NCI-H69 (cell line): ENCODE measurements at places on chromosomes 3 and 15.

GRCh38 chr3:169659820-169660674 lies 3.5 kb downstream of the MECOM start:
- no peak for DNase-seq

DNA sequence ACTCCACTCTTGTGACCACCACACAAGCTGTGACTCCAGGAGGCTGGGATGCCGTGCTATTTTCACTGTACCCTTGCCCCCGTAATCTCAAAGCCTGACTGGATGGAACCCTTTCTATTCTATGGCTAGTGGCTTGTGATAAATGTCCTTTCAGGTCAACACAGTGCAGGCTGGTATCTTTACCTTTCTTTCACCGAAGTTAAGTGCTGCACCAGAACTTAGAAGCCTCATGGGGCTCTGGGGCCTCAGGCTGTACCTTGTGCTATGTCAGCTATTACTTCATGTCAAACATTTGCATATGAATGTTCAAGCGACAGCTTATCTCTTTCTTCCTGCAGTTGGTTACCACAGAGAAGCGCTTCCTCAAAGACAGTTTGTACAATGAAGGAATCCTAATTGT lies 66.8 kb downstream of the RPL39L start:
- no peak for DNase-seq

- DNase-seq, result no peak
Observed at GRCh38 chr3:150433347-150433746, 25.2 kb downstream of the TSC22D2 start.

DNA sequence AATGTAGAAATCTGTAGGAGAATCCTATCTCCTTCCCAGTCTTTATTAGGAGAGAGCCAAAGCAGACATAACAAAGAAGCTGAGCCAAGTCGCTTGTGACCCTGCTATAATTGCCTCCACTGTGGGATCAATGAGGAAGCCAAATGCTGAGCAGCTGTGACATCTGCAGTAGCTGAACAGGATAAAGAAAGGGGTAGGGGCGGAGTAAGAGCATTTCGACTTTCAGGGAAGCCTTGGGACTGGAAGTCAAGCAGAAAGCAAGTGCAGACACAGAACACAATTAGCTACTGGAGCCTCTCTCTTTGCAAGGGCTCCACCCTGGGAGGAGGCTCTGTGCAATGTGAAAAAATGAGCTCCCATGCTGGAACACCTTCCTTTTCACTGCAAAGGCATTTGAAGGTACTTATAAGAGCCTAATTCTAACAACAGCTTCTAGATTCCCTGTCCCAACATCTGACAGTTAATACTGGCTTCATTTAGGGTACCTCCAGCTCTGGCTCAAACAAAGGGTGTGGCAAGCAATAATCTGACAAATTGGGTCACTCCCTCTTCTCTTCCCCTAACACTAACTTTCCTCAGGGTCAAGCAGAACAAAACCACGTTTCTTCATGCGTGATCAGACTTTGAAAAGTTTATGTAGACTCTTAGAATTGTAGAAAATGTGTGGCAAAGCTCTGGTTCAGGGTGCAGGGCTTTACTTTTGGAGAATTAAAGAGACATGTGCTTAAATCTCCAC lies 166.4 kb downstream of the CADPS start:
- peak; percentile 82 for DNase-seq

DNA sequence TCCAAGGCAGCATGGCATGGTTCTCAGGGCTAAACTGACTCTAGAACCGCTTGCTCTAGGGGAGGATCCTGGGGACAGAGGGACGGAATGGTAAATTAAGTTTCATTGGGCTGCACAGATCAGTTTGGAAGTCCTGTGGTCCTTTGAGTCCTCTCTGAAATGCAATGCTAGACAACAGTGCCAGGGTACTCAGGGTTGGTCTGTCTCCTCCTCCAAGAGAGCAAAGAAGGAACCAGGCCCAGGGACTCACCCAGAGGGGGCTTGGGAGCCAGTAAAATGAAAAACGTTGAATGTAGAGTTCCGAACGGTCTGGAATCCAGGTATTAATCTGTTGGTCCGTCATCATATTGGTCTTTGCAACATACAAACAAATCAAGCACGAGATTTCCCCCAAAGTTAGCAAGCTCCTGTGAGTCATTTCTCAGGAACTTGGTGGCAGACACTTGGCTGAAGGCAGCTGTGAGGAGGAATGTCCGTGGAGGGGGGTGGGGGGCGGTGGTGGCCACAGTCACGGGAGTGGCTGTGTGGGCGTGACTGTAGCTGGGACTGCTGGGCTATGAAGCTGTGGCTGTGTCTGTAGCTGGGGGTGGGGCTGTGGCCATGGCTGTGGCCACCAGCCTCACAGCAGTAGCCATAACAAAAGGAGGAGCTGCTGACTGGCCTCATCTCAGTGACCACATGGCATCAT lies 361.0 kb downstream of the SHQ1 start:
- DNase-seq, result no peak

DNA sequence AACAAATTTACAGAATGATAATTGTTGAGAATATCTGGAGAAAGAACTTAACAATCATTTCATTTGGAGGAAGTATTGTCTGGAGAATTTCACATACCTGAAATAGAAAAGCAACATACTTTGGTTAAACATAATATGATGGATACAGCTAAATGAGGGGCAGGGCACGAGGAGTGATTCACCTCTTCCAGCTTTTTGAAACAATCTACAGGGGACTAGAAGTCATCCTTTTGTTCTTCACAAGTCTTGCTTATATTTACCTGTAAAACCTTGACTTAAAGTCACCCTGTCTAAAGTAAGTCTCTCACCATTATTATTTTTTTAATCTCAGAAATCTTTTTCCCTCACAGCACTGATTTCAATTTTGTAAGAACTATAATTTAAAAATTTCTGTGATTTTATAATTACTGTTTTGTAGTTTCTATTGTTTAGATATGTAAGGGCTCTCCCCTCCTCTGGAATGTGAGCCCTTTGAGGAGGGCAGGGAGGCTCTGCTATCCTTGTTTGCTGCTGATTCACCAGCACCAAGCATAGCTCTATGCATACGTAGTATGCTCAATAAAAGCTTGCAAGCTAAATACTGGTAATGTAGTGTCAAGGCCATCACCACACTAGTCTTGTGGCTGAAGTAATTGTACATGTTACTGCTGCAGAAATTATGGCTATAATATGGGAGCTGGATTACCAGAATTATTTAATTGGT lies 193.9 kb upstream of the THRB start:
- DNase-seq, result no peak

DNA sequence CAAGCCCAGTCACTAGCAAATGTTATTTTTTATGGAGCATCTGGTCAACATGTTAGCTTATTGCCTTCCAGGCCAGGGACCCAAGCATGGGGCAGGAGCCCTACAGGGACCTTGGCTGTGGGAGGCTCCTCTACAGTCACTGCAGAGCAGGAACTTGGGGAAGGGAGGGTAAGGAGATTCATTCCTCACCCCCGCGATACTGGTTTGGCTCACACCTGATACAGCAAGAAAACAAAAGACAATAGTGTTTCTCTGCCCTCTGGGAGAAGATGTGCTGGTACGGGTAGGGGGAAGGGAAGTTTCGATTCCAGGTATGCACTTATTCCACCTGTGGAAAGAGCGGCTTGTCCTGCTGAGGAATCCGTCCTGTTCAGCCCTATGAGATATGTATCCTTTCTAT lies 77.6 kb downstream of the SLC12A8 start:
- no peak for DNase-seq

- DNase-seq, result no peak
Observed at GRCh38 chr3:135878501-135878900, 87.0 kb upstream of the PPP2R3A start.

GRCh38 chr3:150411976-150412375 lies 3.9 kb downstream of the TSC22D2 start:
- no peak for DNase-seq

DNA sequence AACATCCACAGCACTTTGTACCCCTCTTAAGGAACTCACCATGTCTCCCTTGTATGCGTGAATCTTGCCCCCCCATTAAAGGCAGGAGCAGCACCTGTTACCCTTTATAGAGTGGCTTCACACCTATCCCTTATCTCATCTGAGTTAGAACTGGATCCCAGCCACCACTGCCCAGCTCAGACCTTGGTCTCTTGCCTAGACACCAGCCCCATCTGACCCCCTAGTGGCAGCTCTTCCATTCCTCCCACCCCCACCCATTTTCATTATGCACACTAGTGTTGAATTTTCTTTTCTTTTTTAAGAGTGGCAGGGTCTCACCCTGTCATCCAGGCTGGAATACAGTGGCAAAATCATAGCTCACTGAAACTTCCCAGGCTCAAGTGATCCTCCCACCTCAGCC lies 3.2 kb upstream of the ZFYVE19 start:
- no peak for DNase-seq
